Left colon (tissue), 2 donors: ENCODE measurements at places on chromosomes 5 and 9.

DNA sequence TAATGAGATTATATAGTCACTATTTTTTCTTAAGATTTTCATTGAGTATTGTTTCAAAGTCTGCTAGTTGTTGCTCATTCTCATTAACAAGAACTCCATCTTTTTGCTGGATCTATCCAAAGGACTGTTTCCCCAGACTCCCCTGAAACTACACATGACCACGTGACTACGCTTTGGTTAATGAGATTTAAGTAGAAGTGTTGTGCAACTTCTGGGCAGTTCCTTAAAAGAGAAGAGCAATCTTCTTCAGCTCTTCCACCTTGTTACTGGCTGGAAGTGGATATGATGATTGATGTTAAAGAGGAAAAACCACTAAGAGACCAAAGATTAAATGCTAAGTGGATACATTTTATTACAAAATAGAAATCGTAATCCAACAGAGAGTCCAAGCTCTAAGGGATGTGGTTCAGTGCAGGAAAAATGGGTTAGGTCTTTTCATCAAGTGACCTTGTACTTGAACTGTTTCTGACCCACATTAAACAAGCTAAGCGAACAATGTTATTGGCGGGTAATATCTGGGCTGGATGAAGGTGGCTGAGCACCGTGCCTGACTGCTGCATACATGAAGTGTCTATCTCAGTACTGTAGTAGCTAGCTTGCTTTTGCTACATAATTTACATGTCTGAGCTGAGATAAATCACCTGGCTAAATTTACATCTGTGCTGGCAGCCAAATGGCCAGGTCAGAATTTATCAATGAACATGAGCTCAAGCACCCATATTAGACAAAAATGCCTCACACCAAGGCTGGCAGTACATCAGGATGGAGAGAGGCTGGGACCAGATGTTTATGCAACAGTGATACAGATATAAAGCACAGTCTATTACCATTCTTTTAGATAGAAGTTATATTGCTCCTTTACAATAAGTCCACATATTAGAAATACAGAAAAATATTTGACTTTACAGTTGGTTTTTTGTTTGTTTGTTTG, 7.5 kb upstream of the CTNNAL1 start:
- DNase-seq: no peak

GRCh38 chr9:134888603-134889190, 8.1 kb downstream of the FCN2 start:
- no peak for DNase-seq

DNA sequence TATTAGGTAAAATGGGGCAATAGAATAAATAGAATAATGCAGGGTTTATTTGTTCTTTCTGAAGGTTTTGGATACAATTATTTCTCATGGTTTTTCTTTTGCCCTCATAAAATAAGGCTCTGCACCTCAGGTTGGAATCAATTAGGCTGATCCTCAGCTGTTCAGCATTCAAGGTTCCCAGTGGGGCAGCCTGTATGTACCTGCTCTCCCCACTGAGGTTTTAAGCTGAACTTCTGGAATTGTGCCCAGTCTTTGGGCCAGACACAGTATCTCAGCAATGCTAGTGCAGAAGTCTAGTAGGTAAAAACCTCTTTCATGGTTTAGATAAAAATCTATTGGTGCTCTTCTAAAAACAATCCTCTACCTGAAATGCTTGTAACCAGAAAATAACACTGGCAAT, 98.0 kb downstream of the EDIL3 start:
- no peak for DNase-seq

- DNase-seq: no peak
Measured at GRCh38 chr5:153907170-153907775, 131.4 kb downstream of the FAM114A2 start.

- DNase-seq: no peak
Measured at GRCh38 chr5:124986667-124987066, 240.2 kb upstream of the ZNF608 start.

- DNase-seq: no peak
Measured at GRCh38 chr9:90307891-90308290, 334.7 kb downstream of the DIRAS2 start.

- DNase-seq: no peak
Measured at GRCh38 chr5:54521856-54522479, 4.4 kb downstream of the SNX18 start.

- DNase-seq: no peak
Measured at GRCh38 chr9:120191141-120191540, 388.8 kb downstream of the CDK5RAP2 start.

- DNase-seq: no peak
Measured at GRCh38 chr9:114428466-114428865, 40.7 kb upstream of the AKNA start.

DNA sequence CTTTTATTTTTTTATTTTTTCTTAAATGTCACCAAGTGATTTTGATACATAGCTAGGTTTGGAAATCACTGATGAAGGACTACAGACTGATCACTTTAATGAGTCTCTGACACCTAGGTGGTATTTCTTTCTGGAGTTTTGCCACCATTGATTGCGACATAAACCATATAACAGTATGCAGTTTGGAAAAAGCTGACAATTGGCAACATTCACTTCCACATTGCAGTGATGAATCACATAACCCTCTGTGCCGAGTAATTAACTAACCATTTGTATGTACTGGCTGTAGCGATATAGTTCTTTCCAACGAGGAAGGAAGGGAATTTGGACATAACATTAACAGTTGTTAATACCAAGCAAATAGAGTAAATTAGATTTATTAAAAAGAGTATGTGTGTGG, 222.9 kb upstream of the EFNA5 start:
- no peak for DNase-seq

GRCh38 chr5:132019337-132019736, 7.9 kb upstream of the ACSL6 start:
- no peak for DNase-seq

GRCh38 chr9:12813960-12814876, 39.4 kb downstream of the LURAP1L start:
- peak; percentile 76 for DNase-seq

DNA sequence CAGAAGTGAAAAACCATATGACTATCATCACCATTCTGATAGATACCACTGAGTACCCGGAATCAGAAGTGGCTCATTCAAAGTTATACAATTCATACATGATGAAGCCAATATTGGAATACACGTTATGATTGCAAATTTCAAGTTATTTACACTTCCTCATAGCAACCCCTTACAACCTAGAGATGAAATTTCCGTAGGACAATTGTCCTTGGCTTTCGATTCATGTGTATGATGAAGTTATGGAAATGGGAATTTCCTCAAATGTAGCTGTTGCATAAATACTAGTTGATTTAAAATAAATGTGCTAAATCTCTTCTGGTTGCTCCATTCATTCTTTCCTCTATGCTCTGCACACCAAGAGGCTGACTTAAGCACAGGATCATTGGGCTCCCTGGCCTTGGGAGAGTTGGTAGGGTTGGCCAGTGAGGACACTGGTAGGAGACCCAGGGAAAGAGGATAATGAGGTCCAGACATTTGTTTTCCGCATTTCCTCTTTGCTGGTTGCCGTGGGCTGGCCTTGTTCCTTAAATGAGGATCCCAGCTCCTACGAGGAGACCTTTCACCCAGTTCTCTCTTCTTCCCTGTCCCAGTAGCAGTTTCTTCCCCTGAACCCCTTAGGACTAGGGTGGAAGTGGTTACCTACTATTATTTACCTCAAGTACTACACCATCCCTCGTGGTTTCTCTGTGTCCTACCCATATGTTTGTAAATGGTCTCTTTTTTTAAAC, 90.3 kb downstream of the ZNF474 start:
- no peak for DNase-seq

- DNase-seq: peak; percentile 52
Measured at GRCh38 chr5:117455236-117456233, 880.9 kb upstream of the SEMA6A start.

- peak; percentile 45 for DNase-seq
Measured at GRCh38 chr9:21434202-21435014, 5.8 kb upstream of the IFNA1 start.

GRCh38 chr5:58455066-58455465, 4.8 kb downstream of the PLK2 start:
- DNase-seq: no peak

- DNase-seq: no peak
Measured at GRCh38 chr5:66850354-66851075, 254.3 kb downstream of the MAST4 start.

DNA sequence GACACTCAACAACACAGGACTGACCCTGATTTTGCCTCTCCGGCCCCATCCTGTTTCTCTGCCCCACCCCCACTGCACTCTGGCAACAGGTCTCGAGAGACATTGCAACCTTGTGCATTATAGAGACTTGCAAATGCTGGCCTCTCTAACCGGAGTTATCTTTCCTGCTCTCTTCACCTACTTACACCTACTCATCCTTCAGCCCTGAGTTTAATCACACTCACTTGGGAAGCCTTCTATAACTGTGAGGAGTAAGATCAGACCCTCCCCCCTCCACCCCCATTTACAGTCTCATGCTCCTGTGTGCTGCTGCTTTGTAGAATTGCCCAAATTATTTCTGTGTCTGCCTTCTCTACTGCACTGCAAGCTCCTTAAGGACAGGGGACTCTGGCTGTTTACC, 42.8 kb downstream of the WWC1 start:
- DNase-seq: no peak

DNA sequence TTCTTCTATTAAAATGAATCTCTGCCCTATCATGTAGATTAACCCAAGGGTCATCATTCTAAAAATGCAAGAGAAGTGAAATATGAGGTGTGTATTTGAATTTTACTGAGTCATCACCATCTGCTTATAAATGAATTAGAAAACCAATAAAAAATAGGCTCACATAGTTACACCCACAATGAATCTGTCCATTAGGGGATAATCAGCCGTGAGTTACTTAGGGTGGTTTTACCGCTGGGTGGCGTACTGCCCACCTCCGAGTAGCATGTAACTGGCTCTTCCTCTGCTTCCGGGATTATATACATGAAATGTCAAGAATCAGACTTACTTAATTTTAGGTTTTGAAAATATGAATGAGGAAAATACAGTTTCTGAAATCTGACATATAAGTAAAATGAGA, 332.9 kb upstream of the CCNG1 start:
- DNase-seq: no peak

- DNase-seq: no peak
Measured at GRCh38 chr9:33489066-33489465, 15.3 kb upstream of the NOL6 start.

GRCh38 chr9:16426716-16427115, 443.8 kb downstream of the BNC2 start:
- DNase-seq: no peak

DNA sequence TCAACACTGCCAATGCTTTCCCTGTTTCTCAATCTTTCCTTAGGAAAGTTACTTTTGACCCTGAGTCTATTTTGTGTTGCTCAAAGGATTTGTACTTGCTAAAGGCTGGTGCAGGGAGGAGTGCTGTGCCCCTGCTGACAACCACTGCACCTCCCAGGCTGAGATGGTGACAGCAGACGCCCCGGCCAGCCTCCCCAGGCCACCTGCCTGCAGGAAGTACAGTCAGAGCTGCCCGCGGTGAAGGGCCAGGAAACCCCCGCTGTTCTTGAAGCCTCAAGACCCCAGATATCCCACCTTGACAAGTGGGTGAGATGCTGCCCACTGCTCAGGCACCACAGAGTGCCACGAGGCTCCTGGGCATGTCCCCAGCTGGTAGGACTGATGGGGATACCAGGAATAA, 44.2 kb upstream of the CKMT2 start:
- DNase-seq: no peak

DNA sequence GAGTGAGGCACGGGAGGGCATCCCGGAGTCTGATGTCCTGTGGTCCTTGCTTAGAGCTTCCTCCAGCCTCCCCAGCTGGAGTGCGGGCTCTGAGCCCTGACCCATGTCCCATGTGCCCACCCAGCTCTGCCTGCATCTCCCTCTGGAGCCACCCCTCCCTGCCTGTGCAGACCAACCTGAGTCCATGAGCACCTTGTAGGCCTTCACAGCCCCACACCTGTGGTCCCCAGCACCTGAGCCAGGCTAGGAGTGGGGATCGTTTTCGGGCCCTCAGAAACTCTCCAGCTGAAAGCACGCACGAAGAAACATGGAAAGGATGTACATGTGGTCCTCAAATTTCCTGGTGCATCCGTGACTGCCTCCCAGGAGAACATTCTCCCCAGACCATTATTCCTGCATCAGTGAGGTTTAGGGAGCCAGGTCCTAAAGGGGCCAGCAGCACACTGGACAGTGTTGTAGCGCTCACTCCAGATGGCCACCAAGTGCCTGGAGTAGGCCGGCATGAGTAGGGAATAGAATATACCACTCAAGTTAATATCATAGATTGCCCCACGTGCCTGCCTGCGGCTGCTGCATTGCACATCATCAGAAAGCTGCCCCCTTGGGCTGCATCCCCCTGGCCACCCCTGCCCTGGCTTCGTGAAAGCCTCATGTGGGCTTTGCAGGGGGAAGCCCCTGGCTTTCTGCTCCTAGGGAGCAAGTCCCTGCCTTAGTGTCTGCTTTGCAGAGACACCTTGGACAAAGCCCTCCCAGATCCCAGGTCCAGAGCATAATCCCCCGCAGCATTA, 80.6 kb downstream of the WNK2 start:
- no peak for DNase-seq

- DNase-seq: no peak
Measured at GRCh38 chr5:112004867-112005622, 248.1 kb upstream of the NREP start.

DNA sequence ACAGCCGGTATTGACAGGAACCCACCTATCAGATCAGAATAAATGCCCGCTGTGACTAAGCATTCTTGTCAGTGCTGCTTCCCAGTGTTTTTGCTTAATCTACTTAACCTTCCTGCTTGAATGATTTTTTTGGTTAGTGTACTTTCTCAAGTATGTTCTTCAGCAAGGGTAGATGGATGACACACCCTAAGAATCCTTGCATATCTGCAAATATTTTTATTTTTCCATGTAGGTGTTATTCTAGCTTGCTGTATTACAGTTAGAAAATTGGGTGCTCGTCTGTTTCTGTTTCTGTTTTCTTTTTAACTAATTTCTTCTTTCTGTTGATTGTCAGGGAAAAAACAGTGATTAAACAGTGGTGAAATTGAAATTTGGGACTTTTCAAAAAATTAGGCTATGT, 64.5 kb downstream of the SEC61B start:
- no peak for DNase-seq

GRCh38 chr5:65774346-65774745, 52.3 kb downstream of the NLN start:
- no peak for DNase-seq

- no peak for DNase-seq
Measured at GRCh38 chr5:62596691-62597090, 18.1 kb downstream of the LRRC70 start.

GRCh38 chr9:117156771-117157535, 257.9 kb downstream of the ASTN2 start:
- DNase-seq: no peak

- no peak for DNase-seq
Measured at GRCh38 chr9:25864509-25864908, 186.3 kb upstream of the TUSC1 start.

DNA sequence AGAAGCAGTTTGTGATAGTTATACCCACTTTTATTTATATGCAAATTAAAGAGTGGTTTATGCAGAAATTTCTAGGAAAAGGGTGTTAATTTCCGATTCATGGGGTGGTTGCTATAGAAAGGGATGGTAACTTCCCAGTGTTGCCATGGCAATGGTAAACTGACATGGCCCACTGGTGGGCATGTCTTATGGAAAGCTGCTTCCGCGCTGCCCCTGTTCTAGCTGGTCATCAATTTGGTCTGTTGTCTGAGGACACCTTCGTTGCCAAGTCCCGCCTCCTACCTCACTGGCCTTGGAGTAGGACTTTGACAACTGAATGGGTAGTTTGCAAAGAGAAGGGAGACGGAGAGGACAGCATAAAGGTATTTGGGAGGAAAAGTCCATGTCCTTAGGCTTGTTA, 74.0 kb upstream of the SMIM23 start:
- DNase-seq: no peak
